NCI-H526 treated with DMSO at 0.1 percent for 48 hours (cell line): ENCODE measurements at places on chromosomes 12 and 14.

DNA sequence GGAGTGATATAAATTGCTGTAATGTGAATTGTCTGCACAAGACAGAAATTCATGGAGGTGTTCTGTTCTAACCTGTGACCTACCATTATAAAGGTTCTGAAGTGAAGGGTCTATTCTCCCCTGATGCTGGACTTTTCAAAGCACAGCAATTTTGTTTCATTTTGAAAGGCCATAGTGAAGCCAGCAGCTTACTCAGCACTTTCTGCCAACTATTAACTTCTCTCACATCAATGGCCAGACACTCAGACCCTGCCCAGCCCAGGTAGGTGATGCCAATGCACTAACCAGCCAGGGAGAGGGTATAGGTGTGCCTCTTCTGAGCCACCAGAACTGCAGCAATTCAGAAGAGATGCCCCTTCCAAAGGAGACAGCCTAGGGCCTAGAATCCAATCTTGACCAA lies 43.9 kb downstream of the SLC15A4 start:
- no peak for DNase-seq

GRCh38 chr12:66235626-66236281 lies 46.7 kb downstream of the IRAK3 start:
- no peak for DNase-seq

DNA sequence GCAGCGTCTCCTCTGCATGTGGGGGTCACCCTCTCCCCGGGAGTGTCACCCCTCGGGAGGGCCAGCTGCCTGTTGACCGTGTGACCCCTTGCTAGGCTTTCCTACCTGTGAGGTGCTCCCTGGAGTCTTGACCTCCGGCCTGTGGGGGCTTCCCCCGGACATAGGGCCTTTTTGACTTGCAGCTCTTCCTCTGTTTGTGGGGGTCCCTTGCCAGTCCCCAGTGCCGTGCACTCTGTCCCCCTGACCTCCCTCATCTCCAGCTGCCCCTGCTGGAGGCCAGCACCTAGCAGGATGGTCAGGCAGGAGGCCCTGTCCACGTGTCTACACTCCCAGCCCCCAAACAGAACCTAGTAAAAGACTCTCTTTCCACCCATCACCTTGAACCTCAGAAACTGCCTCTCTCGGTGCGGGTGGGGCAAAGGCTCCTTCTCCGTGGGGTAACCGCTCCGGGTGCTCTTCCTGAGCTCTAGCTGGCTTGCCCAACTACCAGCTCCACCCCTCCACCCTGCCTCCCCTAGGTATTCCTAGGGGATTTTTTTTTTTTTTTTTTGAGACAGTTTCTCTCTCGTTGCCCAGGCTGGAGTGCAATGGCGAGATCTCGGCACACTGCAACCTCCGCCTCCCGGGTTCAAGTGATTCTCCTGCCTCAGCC lies 810 bp downstream of the AACS start:
- DNase-seq, result no peak

GRCh38 chr12:76998908-76999556 lies 66.3 kb downstream of the E2F7 start:
- DNase-seq, result no peak

- no peak for DNase-seq
Measured at GRCh38 chr14:38209572-38210557, 2.2 kb downstream of the SSTR1 start.

DNA sequence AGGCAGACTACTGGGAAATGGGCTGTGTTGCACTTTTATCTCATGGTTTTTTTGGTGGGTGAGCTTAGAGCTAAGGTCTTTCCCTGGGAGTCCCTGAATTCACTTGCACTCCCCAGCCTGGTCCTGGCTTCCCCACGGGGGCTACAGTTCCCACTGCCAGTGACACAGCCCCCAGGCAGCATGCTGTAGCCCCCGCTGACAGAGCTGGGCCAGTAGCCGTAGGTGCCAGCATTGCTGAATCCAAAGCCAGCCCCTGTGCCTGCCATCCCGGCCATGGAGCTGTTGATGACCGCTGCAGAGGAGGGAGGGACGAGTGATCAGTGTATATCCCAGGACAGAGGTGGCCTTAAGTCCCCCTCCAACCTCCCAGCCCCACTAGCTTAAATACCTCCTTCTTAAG lies 6.9 kb upstream of the KRT72 start:
- DNase-seq, result no peak

GRCh38 chr12:94640134-94640928 lies 10.0 kb downstream of the TMCC3 start:
- no peak for DNase-seq

GRCh38 chr14:50379563-50379962 lies 17.1 kb downstream of the CDKL1 start:
- DNase-seq, result no peak

DNA sequence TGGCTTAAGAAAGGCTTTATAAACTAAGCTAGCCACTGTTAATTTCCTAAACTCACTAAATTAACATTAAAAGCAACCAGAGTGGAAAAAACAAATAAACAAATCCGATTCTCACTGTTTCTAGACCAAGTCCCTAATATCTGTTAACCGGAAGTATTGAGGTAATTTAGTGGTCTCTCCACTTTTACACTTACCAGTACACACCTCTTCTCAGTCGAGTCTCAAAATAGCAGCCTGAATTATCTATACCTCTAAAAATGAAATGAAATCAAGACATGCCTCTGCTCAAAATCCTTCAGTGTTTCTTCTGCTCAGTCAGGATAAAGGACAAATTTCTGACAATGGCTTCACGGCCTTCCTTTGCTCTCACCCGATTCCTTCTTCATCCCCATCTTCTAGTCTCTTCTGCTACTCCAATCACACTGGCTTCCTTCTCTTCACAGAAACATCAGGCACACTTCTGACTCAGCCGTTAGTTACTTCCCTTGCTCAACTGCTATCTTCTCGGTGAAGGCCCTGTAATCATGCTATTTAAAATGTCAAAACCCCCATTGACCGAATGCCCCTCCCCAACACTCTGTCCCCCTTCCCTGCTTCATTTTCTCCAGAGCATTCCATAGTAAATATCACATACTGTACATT lies 161.3 kb downstream of the KITLG start:
- DNase-seq, result no peak

GRCh38 chr12:123571343-123571813 lies 13.0 kb upstream of the TMED2 start:
- DNase-seq, result no peak

GRCh38 chr14:72333357-72333756 lies 401.1 kb downstream of the RGS6 start:
- DNase-seq, result no peak

DNA sequence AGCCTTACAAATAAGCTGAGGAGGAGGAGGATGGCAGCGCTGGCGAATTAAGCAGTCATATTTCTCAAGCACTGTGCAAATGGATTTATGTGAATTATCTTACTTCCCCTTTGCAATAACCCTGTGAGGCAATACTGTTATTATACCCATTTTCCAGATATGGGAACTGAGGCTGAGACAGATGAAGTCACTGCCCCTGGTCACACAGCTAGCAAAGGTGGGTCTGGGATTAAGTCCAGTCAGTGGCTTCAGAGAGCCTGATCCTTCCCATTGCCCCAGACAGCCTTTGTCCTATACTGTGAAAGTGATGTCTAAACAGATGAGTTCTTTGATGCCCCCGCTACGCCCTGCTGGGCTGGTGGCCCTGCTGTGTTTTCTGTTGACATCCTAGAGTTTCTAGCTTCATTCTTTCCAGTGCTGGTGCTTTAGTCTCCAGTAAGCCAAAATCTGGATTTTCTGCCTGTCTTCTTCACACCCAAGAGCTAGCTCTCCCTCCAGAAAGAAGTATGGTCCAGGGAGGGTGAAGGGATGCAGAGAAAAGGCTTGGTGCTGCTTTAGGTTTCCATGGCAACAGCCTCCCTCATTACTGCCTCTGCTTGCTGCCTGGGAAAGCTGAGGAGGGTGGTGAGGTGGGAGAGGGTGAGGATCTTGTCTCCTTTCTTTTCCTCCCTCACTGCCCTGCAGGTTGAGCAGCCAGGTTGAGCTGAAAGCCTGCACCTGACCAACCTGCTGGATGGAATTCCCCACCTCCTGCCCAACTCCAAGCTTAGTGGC lies 30.7 kb downstream of the TMEM63C start:
- DNase-seq, result no peak

DNA sequence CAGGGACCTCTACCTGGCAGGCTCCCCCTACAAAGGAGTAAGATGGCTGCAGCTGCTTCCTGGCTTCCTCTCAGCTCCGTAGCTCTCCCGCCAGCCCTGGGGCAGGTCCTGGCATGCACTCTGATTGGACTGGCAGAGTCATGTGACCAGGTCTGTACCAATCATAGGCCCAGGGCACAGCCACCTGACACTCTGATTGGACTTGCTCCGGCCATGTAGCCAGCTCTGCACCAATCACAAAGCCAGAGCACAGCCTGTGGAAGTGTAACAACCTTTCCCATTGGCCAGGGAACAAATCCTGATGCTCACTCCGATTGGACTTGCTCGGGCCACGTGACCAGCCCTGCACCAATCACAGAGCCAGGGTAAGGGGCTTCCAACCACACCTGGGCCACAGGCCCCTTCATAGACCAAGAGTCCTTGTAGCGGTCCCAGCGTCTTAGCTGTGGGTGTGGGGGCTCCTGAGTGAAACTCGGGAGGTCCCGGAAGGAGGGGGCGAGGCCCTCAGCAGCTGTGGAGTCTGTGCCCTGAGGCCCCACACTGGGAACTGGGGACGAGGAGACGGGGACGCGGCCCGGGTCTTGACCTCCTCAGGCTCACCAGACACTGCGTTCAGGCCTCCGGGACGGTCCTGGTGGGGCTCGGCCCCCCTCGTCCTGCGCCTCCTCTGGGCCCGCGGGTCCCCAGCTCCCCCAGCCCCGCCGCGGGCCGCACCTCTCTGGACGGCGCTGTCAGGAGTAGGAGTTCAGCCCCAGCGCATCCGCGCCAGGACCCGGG lies 210.6 kb downstream of the ADGRD1 start:
- no peak for DNase-seq

DNA sequence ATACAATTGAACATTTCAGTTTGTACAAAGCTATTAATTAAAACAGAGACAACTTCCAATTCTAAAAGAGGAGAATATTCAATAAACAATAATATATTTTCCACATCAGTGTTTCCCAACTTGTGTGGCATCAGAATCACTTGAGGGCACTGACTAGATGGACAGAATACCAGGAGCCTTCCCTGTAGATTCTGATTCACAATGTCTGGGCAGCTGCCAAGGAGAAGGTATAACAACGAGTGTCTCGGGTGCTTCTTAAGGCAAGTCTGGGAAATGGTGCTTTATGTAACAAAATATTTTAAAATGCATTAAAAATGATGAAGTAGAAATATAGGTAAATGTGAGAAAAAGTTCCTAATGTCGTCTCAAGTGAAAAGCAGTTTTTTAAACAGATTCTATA lies 26.2 kb downstream of the GALC start:
- no peak for DNase-seq

GRCh38 chr12:131040491-131040890 lies 86.8 kb downstream of the ADGRD1 start:
- DNase-seq, result no peak

DNA sequence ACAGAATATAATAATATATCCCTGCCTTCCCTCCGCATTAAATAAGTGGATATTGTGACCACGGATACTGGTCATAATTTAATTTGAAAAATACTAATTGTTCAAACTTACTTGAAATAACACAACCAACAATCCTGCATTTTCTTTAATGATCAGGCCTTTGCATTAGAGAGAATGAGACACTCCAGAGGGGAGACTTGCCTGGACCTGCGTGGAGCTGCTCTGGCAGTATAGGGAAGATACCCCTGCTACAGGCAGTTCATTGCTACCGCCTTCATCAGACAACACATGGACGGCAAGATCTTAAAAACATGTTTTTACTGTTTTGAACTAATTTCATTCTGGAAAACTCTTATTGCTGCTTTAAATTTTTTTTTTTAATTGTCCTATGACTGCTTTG lies 211.0 kb upstream of the FAR2 start:
- no peak for DNase-seq

DNA sequence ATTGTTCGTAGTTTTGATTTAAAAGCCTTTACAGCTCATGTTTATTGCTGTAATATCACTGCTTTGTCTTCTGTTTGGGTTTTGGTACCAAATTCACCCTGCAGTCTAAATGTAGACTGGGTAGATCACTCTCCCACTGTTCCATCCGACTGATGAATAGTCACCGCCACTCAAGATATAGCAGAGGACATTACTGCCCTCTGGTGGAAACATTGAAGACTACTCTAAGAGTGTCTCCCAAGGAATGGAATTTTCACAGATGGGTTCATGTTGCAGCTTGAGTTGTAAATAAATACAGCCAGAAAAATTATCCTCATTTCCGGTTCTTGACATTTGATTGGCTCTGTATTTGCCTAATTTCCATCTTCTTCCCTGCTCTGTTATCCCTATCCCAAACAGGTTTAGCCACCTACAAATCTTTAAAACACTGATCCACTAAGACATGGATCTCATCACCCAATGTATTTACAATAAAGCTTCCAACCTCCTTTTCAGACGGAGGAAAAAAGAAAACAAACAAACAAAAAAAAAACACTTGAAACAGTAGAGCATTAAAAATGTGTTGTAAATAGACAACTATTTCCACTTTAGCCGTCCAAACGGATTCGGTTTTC lies 198.3 kb upstream of the CPNE8 start:
- DNase-seq, result peak; percentile 6

- DNase-seq, result no peak
Measured at GRCh38 chr14:91202234-91202974, 42.1 kb downstream of the GPR68 start.

- DNase-seq, result no peak
Measured at GRCh38 chr14:30569216-30569902, 10.4 kb downstream of the G2E3 start.

DNA sequence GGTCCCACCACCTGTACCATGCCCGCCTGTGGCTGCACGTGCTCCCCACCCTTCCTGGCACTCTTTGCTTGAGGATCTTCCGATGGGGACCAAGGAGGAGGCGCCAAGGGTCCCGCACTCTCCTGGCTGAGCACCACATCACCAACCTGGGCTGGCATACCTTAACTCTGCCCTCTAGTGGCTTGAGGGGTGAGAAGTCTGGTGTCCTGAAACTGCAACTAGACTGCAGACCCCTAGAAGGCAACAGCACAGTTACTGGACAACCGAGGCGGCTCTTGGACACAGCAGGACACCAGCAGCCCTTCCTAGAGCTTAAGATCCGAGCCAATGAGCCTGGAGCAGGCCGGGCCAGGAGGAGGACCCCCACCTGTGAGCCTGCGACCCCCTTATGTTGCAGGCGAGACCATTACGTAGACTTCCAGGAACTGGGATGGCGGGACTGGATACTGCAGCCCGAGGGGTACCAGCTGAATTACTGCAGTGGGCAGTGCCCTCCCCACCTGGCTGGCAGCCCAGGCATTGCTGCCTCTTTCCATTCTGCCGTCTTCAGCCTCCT lies 1.1 kb downstream of the INHBE start:
- DNase-seq, result peak; percentile 44

- DNase-seq, result no peak
Measured at GRCh38 chr12:51740536-51740935, 108.0 kb downstream of the FIGNL2 start.

GRCh38 chr12:6275928-6276887 lies 34.3 kb upstream of the PLEKHG6 start:
- DNase-seq, result no peak

- DNase-seq, result peak; percentile 4
Measured at GRCh38 chr14:96126783-96127271, 77.8 kb upstream of the BDKRB2 start.
